ENCODE measurements at places on chromosomes 13 and 19. TPM values are rescaled to one million over a fixed set of nuclear protein-coding genes. Genes with fewer than 3 reads are reported as not detected.
A peak's percentile ranks its signal among the peaks of the same experiment; 100 is the strongest.

GRCh38 chr19:15283141-15283883 lies 49.0 kb downstream of the BRD4 start:
- DNase-seq, result no peak
- H3K4me3 ChIP-seq, result no peak overlapping the region
- no peaks in the 10 kb centered on the region for H3K27me3 ChIP-seq

DNA sequence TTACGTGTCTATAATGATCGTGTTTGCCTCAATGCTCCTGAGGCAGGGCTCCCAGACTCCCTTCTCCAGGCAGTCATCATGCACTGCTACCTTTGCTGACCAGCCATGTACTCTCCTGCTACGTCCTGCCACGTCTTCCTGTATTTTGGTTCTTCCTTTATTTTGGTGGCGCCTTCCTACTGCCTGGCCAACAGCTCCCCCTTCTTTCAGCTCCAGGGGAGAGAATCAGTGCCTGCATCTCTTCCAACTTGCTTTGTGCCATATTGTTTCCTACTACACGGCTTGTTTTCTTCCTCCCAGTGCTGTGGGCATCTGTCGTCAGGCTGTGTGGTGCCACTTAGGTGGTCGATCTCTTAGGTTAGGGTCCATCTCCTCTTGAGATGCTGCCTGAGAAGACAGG lies 96.2 kb downstream of the FGF9 start:
- no peaks in the 10 kb centered on the region for H3K27me3 ChIP-seq
- H3K4me1 ChIP-seq, result no peaks in the 10 kb centered on the region
- H3K4me3 ChIP-seq, result no peak overlapping the region
- DNase-seq, result no peak

- H3K4me1 ChIP-seq, result peaks cover 14% of the 10 kb centered on the region
- H3K36me3 ChIP-seq, result peaks cover 11% of the 10 kb centered on the region
- DNase-seq, result no peak
- no peak overlapping the region for H3K27ac ChIP-seq
Measured at GRCh38 chr13:43110036-43110435, 86.7 kb downstream of the DNAJC15 start.

- DNase-seq, result no peak
- peaks cover 45% of the 10 kb centered on the region for H3K4me1 ChIP-seq
- H3K27ac ChIP-seq, result peak overlapping the region; percentile 94
- H3K27me3 ChIP-seq, result no peaks in the 10 kb centered on the region
- peaks cover 32% of the 10 kb centered on the region for H3K36me3 ChIP-seq
Measured at GRCh38 chr19:17863520-17864182, 3.9 kb downstream of the RPL18A start.

DNA sequence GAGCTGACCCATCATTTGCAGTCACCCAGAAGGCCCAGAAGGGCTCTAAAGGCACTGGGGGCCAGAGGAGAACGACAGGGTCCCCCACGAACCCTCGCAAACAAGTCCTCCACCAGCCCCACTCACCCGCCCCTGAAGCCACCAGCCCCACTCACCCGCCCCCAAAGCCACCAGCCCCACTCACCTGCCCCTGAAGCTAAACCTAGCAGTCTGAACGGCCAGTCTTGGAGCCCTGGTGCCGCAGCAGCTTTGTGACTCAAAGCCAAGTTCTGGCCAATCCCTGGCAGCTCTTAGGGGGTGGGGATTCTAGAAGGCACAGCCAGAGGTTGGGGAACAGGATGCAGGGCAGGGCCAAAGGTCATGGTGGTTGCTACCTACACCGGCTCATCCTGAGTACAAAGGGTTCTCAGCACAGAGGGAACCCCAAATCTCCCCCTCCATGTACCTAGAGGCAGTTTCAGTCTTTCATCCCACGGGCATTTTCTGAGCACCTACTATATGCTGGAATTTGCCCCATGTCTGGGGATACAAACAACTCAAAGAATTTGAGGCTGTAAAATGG lies at the start of gene IQCN:
TSS of gene IQCN (minus strand) at position 234 of the 562 bp plus-strand sequence. CDS start 4,974 bp downstream, outside the sequence.
- H3K4me1 ChIP-seq, result peaks cover 60% of the 10 kb centered on the region
- H3K27me3 ChIP-seq, result no peaks in the 10 kb centered on the region
- H3K27ac ChIP-seq, result peak within 1 kb of the TSS; percentile 80
- peak; percentile 50 for DNase-seq

GRCh38 chr19:55539090-55539984 lies 2.4 kb upstream of the SBK2 start:
- no peaks in the 10 kb centered on the region for H3K4me1 ChIP-seq
- H3K4me3 ChIP-seq, result no peak overlapping the region
- H3K27me3 ChIP-seq, result peaks cover 5% of the 10 kb centered on the region

DNA sequence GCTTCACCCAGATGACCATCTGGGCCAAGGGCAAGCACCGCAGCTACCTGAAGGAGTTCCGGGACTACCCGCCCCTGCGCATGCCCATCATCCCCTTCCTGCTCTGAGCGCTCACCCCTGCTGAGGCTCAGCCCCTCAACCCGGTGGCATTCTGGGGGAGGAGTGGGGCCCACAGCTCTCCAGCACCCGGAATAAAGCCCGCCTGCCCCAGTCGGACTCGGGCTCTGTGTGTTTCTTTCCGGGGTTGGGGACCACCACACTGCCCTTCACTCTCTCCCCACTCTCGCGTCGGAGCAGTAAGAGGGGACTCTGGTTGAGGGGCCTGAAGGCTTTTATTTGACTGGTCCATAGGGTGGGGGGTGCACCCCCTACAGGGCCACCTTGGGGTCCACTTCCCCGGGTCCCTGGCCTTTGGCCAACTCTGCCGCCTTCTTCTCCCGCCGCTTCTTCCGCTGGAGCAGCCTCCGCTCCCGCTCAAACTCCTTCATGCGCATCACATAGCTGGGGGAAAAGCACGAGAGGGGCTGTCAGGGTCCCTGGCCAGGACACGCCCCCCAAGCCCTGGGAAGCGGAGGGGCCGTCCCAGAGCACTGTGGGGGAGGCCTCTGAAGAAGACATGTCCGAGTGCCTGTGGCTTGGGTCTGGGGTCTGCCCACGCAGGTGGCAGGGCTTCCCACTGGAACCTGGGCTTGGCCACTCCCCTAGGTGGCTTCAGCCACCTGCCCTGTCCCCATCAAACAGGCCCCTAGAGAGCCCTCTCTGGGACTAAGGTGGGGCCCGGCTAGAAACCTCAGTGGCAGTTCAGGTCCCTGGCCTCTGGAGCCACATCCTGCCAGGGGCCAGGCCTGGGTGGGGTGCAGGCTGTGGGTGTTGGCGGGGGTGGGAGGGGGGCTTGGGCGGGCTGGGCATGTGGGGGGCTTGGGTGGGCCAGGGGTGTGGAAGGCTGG lies 5.8 kb downstream of the NDUFB7 start:
- H3K4me1 ChIP-seq, result peaks cover 48% of the 10 kb centered on the region
- peaks cover 58% of the 10 kb centered on the region for H3K36me3 ChIP-seq
- H3K4me3 ChIP-seq, result no peak overlapping the region
- no peak overlapping the region for H3K27ac ChIP-seq

DNA sequence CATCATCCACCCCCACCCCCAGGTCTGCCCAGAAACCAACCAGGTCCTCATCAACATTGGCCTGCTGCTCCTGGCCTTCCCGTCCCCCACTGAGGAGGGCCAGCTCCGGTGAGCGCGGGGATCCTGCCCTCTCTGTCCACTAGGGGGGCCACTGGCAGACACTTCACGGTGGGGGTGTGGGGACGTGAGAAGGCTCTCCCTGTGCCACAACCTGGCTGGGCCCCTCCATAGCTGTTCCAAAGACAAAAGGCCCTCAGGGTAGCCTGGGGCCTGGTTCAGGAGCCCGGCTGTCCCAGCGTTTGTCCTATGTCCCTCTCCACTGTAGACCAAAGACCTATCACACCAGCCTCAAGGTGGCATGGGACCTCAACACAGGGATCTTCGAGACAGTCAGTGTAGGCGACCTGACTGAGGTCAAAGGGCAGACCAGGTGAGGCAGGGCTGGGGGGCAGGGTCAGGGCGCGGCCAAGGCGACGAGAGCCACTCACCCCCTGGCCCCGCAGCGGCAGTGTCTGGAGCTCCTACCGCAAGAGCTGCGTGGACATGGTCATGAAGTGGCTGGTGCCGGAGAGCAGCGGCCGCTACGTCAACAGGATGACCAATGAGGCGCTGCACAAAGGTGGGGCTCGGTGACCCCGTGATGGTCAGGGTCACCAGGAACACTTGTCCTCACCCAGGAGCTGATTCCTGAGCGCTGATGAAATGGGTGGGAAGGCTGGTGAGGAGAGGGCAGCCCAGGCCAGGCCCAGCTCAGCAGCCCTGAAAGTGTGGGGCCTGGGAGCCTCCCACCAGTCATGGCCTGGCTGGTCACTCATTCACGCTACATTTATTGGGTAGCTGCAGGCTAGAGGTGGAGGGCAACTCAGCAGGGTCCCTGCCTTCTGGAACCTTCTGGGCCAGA lies 7.9 kb downstream of the DCAF15 start:
- no peak for DNase-seq
- H3K27ac ChIP-seq, result no peak overlapping the region
- no peaks in the 10 kb centered on the region for H3K4me1 ChIP-seq
- peaks cover 100% of the 10 kb centered on the region for H3K36me3 ChIP-seq

KL gene
- 1.7 TPM for total RNA-seq

EID2B gene
- 2.7 TPM for total RNA-seq

WTIP gene
- 1.8 TPM for total RNA-seq

LILRA6 gene
- not detected for total RNA-seq

Data from stomach (tissue), 19 donors.